MM.1S (cell line): ENCODE measurements at places on chromosomes 16 and 17.
A peak's percentile ranks its signal among the peaks of the same experiment; 100 is the strongest.

DNA sequence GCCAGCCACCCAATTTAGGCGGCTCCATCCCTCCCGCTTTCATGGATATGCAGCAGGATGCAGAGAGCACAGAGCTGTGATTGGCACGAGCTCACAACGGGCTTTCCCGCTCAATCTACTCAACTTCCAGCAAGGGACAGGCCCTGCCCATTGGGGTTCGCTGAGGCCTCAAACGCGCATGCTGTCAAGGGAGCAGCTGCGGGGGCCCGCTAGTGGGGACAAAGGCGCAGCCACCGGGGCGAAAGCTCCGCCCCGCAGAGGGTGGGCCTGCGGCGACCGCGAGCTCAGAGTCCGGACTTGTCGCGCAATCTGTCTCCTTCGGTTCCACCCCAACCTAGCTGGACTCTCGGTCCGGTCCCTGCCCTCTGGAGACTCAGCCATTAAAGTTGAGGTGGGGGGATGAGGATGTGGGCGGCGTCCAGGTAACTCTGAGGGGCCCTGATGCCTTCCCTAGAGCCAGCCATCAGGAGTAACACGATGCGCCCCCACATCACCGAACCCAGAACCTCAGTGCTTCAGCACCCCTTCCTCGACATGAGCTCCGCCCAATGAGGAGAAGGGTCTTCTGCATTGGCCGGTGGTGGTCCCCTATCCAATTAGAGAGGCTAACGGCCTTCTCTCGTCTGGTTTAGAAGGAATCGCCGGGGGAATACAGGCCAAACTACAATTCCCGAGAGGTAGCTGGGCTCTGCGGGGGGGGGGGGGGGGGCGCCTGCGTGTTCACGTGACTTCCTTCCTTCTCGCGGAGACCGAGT, 489 bp upstream of the NFATC3 start:
- DNase-seq, result peak; percentile 87

GRCh38 chr17:61318684-61319098, 81.0 kb upstream of the TBX2 start:
- peak; percentile 94 for DNase-seq

DNA sequence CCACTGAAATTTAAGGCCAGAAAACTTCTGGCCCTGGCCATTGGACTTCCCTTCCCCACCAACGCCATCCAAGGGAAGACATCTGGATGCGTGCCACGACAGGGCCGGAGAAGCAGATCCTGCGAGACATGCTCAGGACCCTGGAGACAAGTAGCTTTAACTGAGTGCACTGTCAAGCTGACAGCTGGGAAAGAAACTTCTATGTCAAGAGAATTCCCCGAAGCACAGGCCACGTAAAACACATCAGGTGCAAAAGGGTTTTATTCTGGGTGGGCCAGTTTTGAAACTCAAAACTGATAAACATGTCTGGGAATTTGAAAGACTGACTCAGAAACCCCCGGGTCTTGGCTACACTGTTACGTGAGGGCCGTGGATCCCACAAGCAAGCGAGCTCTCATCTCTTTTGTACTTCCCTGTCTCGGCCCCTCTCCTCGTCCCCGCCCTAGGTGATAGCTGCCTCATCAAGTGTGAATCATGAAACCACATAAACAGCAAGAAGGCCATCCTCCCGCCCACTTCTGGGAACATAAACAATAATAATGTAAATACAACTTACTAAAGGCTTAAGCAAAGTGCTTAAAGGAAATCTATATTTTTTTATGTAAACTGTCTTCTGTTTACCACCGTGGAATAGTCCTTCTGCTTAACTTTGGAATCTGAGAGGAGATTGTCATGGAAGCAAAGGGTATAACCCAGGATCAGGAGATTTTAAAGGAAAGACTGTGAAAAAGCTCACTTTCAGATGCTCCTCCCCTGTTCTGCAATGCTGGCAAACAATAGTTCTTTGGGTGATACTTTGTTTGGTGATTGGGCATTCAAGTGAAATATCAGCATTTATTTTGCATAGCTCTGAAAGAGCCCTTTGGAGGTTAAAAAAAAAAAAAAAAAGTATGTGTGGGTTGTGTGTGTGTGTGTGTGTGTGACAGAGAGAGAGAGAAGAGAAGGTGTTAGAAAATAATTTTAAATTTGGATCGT, 406.0 kb upstream of the MAF start:
- DNase-seq, result no peak

GRCh38 chr17:60188759-60189158, 39.0 kb downstream of the CA4 start:
- DNase-seq, result no peak

DNA sequence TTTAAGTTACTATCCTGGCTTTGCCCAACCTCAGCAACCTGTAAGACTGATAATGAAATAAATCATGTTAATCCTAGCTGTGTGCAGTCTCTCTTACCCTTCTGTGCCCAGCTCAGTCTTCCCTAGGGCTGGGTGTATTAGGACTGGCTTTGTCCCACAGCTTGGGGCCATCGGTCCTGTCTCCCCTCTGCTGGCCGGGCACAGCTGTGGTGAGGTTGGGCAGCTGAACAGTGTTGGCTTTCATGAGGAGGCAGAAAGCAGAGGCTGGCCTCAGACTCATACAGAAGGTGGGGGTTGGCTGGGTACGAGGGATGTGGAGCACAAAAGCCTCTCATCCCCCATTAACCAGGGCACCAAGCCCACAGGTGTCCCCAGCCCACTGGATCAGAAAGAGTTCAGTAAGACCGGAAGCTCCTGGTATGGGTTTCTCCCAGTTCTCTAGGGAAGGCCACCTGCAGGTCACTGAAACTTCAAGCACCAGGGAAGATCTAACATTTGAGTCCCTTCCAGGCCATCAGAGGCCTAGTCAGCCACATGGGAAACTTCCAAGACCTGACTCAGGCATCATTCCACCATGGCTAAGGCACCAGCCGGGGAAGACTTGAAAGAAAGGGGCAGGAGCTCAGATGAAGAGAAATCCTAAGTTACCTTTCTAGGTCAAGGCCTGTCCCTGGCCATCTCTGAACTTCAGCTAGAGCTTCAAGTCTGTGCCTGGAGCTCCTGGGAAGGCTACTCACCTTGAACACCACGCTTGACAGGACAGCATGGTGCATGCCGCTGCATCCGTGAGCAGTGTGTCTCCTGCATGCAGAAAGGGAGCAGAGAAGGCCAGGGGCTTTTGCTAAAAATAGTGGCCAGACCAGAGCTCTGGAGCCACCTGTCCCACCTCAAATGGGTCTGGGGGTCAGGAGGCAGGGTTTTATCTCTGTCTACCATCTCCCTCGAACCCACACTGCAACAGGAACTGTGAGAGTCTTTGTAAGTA, 8.8 kb downstream of the CNP start:
- no peak for DNase-seq

DNA sequence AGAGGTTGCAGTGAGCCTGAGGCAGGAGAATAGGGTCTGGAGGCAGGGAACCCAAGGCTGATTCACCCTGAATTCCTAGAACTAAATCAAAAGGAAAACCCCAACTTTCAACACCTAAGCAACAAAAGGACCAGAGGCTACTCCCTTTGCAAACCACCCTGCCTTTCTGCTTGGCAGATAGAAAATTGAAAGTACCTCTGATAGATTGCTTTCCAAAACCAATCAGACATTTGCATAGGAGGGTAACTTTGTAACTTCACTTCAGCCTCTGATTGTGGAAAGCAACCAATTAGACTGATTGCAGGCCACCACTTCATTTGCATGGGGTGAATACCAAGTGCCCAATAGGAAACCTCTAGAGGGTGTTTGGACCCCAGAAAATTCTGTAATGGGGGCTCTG, 10.9 kb upstream of the TMEM98 start:
- no peak for DNase-seq

- DNase-seq, result no peak
Observed at GRCh38 chr17:69267219-69267618, 38.6 kb upstream of the ABCA10 start.

DNA sequence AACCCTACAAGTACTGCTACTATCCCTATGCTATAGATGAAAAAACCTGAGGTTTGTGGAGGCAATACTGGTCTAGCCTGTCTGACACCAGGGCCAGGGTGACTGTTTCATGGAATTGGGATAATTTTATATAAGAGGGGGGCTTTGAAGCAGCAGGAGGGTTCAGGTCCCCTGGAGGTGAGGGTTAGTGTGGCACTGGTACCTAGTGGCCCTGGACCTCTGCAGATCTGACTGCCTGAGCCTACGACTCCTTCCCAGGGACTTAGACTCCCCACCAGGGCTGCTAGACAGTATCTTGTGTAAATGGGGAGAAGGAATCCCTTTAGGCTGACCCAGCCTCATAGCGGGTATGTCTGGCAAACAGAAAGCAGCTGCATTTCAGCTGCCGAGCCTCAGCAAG, 6.8 kb downstream of the ADAP2 start:
- no peak for DNase-seq

DNA sequence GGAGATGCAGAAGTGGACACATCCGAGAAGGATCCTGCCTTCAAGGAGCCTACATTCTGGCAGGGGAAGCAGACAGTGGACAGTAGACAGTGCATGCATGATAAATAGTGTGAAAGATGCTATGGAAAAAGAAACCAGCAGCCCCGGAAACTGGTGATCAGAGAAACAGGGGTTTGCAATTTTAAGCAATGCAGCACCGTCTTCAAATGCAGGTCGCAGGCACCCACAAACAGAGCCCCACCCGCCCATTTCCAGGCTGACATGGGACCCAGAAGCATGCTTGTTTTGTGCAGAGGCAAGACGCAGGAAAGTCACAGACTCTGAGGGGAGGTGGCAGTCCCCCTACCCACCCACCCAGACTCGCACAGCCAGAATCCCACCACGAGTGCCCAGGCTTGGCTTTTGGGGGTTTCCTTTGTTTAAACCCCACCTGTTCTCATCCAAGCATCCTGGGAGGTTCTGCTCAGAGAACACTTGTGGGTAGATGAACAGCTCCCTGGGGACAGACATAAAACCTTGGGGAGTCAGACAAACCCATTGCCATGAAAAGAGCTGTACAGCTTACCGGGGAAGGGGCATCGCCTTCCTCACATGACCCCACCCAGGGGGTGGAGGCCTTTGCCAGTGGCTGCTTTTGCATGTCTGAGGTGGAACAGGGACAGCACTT, 114.3 kb downstream of the MGAT5B start:
- DNase-seq, result no peak

GRCh38 chr17:81518113-81518784, 5.7 kb upstream of the ACTG1 start:
- DNase-seq, result no peak

GRCh38 chr17:5418858-5419355, 555 bp downstream of the NUP88 start:
- peak; percentile 94 for DNase-seq

DNA sequence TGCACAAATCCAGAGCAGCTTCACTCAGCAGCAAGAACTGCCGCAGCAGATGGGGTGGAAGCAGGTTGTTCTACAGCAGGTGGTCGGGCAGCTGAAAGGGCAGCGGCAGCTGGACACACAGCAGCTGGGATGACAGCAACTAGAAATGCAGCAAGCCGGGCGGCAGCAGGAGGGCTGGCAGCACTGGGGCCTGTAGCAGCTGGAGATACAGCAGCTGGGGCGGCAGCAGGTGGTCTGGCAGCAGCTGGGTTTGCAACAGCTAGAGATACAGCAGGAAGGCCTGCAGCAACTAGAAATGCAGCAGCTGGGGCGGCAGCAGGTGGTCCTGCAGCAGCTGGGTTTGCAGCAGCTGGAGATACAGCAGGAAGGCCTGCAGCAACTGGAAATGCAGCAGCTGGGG, 460 bp downstream of the KRTAP4-3 start:
- no peak for DNase-seq

GRCh38 chr17:20944014-20944865, 98.6 kb downstream of the USP22 start:
- peak; percentile 57 for DNase-seq

DNA sequence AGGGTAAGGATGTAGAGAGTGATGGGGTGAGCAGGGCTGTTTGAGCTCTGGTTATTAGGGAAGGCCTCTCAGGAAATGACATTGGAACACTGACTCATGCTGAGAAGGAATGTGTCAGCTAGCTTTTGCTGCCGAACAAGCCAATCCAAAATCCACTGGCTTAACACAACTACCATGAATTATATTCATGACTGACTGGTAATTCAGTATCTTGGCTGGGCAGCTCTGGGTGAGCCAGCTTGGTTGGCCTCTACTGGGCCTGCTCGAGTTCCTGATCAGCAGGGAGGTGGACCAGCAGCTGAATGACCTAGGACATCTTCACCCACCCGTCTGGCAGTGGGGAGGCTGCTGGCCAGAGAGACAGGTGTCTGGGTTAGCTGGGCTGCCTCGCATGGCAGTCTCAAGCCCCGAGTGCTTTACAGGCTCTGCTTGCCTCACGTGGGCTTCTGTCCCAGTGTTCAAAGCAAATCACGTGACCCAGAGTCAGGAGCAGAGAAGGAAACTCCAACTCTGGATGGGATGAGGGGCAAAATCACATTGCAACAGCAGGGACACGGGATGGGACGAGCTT, 209.4 kb downstream of the KATNIP start:
- DNase-seq, result no peak

GRCh38 chr16:70018254-70018653, 67.1 kb downstream of the CLEC18A start:
- peak; percentile 19 for DNase-seq

DNA sequence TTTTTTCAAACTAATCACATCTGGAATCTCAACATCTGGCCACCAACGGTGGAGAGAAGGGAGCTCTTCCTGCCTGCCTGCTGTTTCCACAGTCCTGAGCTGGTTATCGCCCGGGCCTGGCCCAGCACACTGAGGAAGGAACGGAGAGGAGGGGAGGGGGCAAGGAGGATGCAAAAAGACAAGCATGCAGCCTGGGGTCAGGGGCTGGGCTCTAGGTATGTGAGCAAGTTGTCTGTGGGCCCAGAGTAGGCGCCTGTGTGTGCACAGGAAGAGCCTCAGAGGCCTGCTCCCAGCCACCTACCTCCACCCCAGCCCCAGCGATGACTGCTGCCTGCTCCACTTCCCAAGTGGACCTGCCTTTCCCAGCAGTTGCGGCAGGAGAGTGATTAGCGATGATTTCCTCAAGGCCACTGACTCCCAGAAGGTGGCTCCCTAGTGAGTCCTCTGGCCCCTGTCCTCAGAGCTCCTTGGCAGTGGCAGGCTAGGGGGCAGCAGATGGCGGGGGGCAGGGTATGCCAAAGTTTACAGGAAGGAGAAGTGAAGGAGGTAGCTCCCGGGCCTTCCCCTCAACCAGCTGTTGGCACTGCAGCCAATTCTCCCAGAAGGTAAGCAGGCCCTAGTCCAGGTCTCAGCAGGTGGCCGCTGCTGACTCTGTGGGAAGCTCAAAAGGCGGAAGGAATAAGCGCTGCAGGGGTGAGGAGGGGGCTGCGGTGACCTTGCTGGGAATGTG, 27.0 kb upstream of the RASD1 start:
- no peak for DNase-seq

- no peak for DNase-seq
Observed at GRCh38 chr17:39899215-39899614, 19.2 kb downstream of the GSDMB start.
